ENCODE measurements at places on chromosomes 11 and 22.

DNA sequence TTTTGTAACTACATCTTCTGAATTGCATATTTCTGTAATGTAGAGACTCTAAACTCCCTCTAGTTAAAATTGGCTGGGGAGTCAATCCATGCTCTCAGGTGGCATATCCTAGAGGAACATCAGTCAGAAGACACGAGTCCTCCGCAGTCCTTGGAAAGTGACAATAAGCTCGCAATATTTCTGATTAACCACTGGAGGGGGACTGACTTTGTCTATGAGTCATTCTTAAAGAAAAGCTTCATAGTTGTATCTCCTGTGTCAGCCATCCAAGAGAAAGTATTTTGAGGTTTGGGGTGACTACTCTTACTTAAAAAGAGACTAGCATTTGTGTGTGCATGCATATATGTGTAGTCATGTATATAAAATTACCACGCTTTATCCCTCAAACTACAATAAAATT lies 60.2 kb downstream of the SLN start:
- DNase-seq, result no peak

DNA sequence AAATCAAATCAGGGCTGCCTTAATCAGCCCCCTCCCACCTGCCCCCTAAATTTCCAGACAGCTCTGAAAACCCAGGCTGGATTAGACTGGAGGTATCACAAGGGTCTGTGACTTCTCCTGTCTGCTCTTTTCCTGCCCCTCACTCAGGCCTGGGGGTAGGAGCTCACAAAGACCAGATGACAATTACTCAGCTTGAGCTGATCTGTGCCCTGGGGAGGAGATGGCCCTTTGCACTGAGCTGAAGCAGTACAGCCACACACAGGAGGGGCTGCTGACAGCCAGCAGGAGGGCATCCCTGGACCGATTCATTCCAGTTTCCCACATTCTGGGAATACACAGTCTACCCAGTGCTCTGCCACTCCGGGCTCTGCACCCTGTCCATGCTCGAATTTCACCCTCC lies 4.2 kb downstream of the ABCC8 start:
- no peak for DNase-seq

DNA sequence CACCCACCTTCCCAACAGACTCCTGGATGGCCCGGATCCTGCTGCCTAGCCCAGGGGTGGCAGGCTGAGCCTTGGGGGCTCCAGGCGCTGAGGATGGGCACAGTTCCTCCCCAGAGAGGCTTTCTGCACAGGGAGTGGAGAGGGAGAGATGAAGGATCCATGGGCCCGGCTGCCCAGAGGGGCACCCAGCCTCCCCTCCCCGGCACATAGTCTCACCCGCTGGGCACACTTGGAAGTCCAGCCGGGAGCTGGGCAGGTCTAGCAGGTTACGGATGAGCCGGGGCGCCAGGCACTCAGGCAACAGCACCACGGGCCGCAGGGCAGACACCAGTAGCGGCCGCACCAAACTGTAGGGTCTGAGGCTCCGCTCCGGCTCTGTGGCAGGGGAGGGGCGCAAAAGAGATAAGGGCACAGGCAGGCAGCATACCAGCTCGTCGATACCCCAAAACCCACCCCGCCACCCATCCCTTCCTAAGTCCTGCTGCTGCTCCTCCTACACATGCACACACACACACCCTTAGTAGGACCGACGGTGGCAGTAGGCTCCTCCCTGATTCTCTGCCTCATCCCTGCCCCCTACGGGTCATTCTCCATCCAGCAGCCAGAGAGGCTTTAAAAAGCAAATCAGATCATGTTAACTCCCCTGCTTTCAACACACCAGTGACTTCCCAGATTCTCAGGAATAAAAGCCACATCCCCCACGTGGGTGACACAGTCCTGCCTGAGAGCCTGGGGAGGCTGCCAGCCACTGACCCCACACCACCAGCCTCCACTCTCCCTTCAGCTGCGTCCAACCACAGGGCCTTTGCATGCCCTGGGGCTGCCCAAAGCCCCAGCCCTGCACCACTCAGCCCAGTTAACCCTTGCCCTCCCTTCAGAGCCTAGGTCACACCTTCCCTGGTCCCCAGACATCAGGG lies 6.5 kb upstream of the MFNG start:
- DNase-seq, result peak; percentile 91

DNA sequence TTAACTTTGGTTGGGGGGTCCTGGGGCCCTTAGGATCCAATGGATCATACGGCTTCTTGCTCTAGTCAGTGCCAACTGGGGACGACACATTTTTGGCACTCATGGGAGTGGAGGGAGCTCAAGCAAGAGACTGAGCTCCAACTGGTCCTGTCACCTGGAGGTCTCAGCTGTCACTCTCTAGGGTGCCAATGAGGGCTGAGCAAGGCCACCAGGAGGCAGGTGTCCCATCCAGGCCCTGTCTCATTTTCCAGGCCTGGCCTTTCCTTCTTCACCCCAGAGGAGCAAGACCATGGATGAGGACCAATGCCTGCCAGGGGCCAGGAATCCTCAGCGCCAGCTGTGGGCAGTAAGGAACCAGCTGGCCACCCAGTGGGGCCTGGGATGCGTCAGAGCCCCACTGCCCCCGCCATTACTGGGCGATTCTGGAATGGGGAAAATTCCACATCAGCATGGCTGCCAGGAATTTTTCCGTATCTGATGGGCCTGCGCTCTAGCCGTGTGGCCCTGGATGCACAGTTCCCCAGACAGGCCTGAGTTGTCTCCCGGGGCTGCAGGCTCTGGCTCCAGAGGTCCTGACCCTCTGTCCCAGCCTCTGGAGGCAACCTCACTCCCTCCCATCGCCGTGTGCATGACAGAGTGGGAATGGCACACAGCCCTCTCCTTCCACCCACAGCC lies 669 bp upstream of the GAL3ST1 start:
- DNase-seq, result no peak

DNA sequence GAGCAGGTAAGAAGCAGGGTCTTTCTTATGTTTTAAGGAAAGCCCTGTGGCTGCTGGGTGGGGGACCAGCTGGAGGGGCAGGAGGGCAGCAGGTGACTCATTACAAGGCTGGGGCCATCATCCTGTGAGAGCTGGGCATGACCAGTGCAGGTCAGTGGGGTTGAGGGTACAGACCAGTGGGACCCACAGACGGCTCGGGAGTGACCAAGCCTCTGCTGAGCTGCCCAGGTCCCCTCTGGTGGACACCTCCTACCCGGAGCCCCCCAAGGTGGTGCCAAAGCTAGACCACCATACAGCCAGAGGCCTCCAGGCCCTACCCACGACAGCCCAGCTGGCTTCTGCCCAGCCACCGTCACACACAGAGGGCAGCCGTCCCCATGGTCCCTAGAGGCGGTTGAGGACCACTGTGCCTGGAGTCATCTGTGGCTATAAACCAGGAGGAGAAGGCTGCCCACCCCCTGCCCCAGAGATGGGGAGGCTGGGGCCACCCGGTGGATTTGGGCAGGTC lies 670 bp downstream of the MYEOV start:
- no peak for DNase-seq

- DNase-seq, result no peak
Measured at GRCh38 chr11:126113515-126113957, 50.9 kb upstream of the CDON start.

DNA sequence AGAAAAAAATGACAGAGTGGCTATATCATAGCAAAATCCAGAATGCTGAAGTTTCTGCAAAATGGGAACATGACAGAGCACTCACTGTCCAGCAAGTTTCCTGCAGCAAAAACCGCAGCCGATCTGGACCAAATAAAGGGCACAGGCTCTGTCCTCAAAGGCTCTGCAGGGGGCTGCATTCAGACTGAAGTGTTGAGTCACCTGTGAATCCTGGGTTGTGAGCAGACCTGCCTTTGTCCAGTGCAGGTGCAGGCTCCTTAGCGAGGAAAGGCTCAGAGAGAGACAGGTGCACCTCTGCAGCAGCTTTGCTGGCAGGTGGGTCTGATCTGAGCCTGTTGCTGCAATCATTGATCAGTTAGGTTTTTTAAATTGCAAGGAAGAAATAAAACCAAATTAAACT lies 29.3 kb upstream of the NFAM1 start:
- no peak for DNase-seq

- DNase-seq, result no peak
Measured at GRCh38 chr11:106133529-106133928, 56.1 kb downstream of the AASDHPPT start.

GRCh38 chr11:13899603-13900002 lies 62.9 kb upstream of the SPON1 start:
- no peak for DNase-seq

GRCh38 chr22:32887324-32887980 lies 85.9 kb downstream of the TIMP3 start:
- DNase-seq, result no peak

GRCh38 chr11:111935317-111936039 lies 1.7 kb upstream of the DIXDC1 start:
- peak; percentile 100 for DNase-seq

DNA sequence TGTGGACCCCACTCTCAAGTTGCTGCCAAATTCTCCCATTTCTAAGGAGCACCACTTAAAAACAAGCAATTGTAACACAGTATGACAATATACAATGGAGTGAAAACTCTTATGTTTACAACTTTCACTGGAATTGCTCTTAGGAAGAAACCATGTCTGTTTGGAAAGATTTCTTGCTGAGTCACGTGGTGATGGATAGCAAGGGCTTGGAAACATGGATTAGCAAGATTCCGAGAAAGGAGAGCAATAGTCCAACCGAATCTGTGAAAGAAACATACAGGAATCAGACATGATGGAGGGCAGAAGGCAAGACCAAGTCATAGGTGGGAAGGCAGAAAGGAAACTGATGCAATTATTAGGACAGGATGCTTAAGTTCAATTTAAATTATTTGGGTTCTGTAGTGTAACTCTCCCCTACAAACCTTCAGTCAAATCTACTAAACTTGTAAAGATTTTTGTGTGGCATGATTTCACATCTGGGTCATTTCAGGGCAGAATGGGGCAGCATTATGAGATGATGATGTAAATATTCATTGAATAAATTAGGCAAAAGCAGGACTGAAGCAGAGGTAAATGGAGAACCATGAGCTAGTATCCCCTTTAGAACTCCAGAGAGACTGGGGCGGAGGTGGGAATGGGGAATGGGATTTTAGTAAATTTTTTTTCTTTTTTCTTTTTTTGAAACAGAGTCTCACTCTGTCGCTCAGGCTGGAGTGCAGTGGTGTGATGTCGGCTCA lies 27.8 kb upstream of the THY1 start:
- no peak for DNase-seq

DNA sequence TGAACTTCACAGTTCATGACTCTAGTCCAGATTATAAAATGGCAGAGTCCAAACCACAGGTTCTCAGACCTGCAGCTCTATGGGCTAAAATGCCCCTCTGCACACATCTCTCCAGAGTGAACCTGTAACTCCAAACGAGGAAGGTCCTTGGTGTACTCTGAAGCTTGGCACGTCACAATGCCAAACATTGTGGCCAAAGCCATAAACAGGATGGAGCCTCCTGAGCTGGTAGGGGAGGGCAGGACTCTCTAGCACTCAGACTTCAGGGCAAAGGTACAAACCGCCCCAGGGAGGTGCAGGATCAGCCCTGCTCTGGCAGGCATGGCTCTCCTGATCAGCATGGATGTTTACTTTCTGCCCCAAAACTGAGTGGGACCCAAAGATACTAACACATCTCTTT lies 2.3 kb downstream of the SCUBE2 start:
- no peak for DNase-seq

DNA sequence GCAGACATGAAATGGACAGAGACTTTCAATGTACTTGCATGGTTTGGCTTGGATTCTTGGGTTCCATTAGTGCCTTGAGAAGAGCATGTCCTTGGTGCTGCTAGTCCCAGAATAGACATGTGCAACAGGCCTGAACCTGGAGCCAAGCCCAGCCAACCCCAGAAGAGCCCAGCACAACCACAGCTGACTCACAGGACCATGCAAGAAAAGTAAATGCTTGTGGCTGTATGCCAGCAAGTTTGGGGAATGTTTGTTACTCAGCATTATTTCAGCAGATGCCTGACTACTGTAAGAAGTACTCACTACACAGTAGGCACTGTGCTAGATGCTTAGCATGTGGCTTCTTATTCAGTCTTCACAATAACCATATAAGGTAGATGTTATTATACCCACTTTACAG lies 39.2 kb upstream of the HMGXB4 start:
- DNase-seq, result no peak

DNA sequence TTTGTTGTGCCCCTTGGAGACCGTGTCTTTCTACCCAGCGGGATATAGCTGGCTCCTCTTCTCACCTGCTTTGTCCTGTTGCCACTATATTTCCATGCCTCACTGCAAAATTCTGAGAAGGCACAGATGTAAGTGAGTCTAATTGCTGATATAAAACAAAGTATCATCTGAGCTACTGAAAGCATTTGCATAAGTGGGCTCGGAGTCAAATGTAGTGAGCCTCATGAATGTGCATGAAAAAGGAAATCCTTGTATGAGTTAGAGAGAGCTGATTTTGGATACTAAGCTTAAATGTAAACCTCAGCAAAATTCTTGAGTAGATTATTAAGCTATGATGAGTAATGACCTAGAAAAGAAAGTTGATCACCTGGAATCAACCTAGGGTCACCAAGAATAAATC lies 13.9 kb downstream of the OVCH2 start:
- no peak for DNase-seq

DNA sequence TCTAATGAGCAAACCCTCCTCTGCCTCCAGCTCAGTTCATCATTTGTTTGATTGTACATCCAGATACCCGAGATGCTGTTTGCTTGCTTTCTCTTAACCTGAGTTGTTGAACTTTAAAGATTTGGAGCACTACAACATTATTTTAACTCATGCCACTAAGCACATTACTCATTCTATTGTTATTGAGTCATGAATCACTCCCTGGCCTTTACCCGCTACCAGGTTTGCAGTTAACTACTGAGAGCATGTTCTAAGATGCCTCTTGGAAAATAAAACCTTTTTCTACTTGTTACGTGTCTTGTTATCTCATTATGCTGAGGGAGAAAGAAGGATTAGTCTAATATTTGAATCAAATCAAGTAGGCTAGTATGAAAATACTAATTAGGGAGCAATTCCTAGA lies 720.6 kb upstream of the ANO5 start:
- no peak for DNase-seq

- peak; percentile 97 for DNase-seq
Measured at GRCh38 chr11:69210310-69211035, 54.7 kb downstream of the SMIM38 start.

GRCh38 chr11:95531116-95531515 lies 258.5 kb downstream of the FAM76B start:
- DNase-seq, result peak; percentile 53

- DNase-seq, result no peak
Measured at GRCh38 chr22:37018815-37019308, 385 bp downstream of the TST start.

DNA sequence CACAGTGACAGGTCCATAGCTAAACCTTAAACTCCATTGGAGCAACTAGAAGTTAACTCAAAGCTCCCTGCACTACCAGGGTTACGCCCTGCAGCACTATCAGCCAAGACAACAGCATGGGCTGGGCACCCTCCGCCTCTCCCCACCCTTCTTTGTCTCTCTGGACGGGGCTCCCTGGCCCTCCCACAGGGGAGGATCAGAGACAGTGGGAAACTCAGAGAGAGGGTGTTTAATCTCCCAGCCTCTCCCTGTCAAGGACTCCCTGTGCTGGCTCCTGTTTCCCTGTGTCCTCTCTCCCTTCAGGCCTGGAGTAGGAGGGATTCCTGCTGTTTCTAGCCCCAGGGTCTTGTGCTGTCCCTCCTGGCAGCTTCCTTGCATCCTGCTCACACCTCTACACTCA lies 56.9 kb upstream of the CSNK2A3 start:
- DNase-seq, result no peak
